ENCODE measurements at places on chromosomes 1 and 21.

GRCh38 chr1:230504310-230504709 lies 78.2 kb upstream of the PGBD5 start:
- DNase-seq = no peak

DNA sequence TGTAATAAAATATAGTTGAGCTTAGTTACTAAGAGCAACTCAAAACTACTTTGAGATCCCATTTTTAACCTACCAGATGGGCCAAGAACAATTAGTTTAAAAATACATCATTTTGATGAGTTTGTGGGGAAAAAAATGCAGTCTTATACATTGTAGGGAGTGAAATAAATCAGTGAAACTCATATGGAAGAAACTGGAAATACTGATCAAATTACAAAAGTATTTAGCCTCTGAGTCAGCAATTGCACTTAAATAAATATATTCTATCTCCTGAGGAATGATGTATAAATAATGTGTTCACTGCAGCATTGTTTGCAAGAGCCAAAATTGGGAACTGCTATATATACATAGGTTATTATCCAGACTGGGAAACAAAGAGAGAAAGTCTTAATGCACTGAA lies 4.6 kb upstream of the SMCP start:
- DNase-seq = no peak

- DNase-seq = no peak
These were observed 998 bp upstream of the TTC34 start for GRCh38 chr1:2802421-2802961.

- no peak for DNase-seq
These were observed 47.2 kb downstream of the RAP1A start for GRCh38 chr1:111666828-111667227.

GRCh38 chr1:170663404-170664092 lies 383 bp upstream of the PRRX1 start:
- no peak for DNase-seq

GRCh38 chr1:77336729-77337128 lies 54.9 kb downstream of the AK5 start:
- DNase-seq = no peak

- DNase-seq = no peak
These were observed 178.8 kb downstream of the FGGY start for GRCh38 chr1:59475737-59476136.

- no peak for DNase-seq
These were observed 836 bp downstream of the CDC7 start for GRCh38 chr1:91501523-91501851.

- no peak for DNase-seq
These were observed 79.2 kb upstream of the NRIP1 start for GRCh38 chr21:15144026-15144425.

GRCh38 chr1:183840140-183840539 lies 35.2 kb downstream of the RGL1 start:
- DNase-seq = no peak

GRCh38 chr1:211638689-211639101 lies 36.7 kb downstream of the NEK2 start:
- no peak for DNase-seq

- DNase-seq = no peak
These were observed 1.9 kb upstream of the COL6A1 start for GRCh38 chr21:45979651-45980050.

GRCh38 chr1:116111524-116112021 lies 374 bp downstream of the MAB21L3 start:
- no peak for DNase-seq

DNA sequence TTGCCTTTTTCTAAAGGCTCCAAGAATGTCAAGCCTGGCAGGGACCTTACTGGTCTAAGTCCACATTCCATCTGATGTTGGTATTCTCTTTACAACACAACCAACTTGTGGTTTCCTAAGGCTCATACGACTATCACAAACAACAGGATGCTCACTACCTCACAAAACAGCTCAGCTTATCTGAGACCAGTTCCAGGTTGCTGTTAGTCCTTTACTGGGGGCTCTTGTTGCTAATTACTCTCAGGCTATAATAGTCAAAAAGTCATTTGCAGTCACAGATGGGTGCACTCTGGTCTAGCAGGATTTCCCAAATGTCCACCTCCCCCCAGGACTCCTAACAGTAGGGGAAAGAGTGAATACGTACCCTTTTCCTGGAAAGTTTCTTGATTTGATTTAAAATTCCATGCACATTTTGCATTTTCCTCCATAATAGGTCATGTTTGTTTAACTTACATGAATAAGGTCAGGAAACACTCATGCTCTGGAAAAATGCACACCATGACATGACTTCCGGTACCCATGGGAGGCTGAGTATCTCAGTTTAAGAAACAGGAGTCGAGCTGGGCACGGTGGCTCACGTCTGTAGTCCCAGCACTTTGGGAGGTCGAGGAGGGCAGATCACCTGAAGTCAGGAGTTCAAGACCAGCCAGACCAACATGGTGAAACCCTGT lies 16.0 kb downstream of the LCK start:
- DNase-seq = no peak

DNA sequence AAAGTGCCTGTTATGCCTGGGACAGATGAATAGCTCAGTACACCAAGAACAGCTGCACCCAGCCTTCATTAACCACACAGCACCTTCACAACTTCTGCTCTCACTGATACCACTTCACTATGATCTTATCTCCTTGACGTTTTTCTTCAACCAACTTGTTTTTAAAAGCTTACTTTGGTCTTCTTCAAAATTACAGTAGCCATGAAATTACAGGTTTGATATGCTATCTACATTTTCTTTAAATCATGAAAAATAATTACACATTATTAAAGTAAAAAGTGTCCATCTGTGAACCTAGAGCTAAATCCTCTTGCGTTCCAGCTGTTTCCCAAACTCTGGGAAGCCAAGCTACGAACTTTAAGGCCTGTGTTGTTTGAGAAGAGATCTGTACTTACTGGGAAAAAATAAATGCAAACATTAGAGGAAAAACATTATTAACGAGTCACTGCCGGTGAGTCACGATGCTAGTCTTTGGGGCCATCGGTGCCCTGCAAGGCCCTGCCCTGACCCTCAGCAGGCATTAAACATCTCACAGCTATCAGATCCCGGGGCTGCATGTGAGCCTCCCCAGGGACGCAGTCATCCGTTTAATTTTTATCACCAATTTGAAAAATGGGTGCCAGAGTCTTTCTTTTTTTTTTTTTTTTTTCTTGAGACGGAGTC lies 56.3 kb upstream of the GPR153 start:
- DNase-seq = no peak

- no peak for DNase-seq
These were observed 662.9 kb downstream of the PLPP3 start for GRCh38 chr1:55916481-55916880.

GRCh38 chr1:60848583-60849188 lies 233.7 kb upstream of the NFIA start:
- no peak for DNase-seq

DNA sequence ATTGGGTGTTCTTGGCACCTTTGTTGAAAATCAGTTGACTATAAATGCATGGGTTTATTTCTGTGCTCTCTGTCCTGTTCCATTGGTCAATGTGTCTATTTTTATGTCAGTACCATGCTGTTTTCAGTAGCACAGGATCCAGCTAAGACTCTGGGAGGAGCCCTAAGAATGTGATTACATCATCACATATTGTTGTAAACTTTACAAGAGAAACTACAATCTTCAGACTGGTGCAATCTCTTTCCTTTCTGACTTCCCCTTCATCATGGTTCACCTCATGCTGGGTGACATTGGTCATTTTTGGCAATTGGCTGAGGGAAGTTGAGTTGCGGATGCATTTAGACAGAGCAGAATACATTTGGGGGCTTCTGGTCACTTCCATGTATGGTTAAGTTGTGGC lies 88.4 kb downstream of the C21orf91 start:
- DNase-seq = no peak

GRCh38 chr1:32989160-32990050 lies 24.8 kb upstream of the RNF19B start:
- DNase-seq = no peak

GRCh38 chr1:85554630-85555327 lies 25.8 kb upstream of the CCN1 start:
- DNase-seq = no peak

DNA sequence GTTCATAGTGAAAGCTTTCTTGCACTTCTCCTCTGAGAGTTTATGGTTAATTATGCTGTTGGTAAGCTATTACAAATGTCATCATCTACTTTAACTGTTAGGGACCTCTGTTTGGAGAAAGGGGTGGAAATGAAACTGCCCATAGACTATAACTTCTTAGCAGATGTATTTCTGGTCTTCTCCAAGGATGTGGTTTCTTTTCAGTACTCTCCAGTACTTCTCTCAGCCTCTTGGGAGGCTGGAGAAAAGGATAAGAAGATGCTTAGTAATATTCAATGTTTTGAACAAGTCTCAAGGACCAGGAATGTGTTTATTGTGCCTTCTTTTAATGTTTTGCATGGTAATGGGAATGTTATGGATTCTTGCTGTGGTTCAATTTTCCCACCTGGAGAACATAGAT lies 60.4 kb downstream of the LAMC2 start:
- no peak for DNase-seq

GRCh38 chr1:186213225-186213607 lies 161.8 kb downstream of the TPR start:
- DNase-seq = no peak

DNA sequence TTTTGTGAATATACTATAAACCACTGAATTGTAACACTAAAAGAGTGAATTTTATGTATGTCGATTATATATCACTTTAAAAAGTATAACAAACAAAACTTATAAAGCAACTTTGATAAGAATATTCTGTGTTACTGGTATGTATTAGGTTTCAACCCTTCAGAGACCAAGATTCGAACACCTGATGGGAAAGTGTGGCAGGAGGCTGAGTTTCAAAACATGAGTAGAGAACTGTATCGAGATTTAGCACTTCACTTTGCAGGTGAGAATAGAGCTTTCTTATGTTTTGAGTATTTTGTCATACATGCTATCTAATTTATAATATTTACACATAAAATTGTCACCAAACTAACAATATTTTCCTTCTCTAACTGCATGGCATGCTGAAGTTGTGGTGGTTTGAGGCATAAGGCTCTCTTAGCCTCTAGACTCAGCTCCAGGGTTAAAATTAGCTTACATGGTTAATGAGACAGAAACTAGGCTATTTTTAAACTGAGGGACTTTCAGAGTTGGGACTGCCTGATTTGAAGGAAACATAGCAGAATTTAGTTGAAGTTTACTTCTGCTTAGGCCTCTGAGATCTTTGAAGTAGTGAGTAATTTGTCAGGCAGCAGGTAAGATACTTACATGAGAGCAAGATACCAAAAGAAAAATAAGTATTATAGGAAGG lies 48.6 kb downstream of the CEP350 start:
- DNase-seq = no peak

DNA sequence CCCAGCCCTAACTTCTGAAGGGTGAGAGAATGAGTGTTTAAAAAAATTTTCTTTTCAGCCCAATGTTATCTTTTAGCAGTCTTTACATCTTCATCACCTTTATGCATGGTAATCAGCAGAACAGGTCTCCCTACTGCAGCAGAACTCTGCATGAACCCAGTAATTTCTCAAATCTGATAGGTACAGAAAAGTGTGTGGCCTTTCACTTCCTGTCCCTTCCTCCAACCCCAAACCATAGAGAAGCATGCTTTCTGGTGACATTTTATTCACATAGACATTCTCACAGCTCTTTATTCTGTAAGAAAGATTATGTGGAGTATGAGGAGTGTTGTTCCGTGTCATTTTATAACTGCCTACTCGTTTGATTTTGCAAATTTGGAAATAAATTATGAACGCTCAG lies 68.6 kb downstream of the RPAP2 start:
- DNase-seq = no peak

- no peak for DNase-seq
These were observed 119.4 kb upstream of the F3 start for GRCh38 chr1:94660994-94661393.

DNA sequence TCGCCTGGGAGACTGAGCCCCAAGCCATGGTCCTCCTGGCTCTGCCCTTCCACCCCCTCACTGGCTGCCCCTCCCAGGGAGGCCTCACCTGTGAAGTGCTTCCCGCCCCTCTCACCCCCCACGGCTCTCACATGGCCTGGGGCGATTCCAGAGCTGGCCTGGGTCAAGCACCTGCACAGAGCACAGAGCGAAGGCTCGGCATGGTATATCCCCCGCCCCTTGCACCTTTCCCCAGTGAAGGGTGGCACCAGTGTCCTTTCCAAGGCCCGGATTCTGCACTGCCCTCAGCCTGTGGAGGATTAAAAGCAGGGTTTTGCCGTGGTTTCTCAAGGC lies 1.1 kb upstream of the AJAP1 start:
- DNase-seq = no peak

DNA sequence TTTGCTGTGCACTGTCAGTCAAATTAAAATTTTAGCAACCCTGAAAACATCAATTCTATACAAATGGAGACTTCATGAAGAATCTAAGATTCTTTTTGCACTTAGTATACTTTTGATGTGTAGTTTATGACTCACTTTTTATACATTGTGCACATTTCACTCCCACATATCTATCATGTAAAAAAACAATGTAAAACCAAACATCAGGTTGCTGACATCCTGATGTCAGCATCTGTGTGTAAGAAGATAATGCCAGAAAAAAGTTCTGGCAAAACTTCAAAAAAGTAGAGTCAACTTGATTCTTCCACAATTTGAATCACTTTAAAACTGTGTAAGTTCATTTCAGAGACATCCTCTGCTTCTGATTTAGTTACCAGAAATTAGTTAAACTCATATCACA lies 115.7 kb downstream of the CENPF start:
- no peak for DNase-seq

DNA sequence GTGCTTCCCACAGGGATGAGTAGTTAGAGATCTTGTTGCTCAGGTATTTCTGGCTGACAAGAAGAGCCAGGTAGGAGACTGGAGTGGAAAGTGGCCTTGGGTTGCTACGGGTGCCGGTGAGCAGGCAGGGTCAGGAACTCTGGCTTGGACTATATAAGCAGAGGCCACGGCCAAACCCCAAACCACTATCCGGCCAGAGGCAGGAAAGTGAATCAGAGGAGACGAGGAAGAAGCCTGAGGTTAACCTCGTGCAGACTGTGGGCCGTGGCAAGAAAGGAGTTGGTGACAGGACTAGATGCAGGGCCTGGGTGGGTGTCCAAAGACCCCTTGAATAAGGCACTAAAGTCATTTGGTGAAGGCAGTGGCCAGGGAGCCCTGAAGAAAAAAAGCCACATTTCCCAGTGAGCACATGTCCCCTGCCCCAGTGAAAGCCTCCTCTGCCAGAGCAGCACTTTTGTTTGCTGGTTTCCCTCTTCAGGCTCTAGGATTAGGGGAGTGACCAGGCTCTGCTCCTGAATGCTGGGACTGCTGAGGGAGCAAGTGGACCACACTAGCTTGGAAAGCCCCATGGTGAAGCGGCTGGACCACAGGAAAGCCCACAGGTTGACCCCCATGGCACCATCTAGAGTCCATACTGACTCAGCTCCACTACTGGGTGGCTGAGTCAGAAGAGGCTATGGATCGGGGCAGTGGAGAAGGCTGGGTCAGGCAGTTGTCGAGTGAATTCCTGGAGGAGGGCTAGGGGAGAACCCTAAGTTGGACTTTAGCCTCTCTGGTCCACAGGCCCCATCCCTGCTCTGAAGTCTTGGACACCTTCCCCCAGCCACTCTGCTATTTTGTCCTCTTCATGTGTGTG lies 23.4 kb downstream of the CSF1 start:
- DNase-seq = no peak
